HAP-1 (cell line): ENCODE measurements at places on chromosomes 3 and 15.

GRCh38 chr3:100682854-100683760 lies 26.2 kb upstream of the TFG start:
- no peak for DNase-seq

- DNase-seq: no peak
These were observed 42.2 kb downstream of the CMSS1 start for GRCh38 chr3:99859825-99860224.

- DNase-seq: no peak
These were observed 13.2 kb upstream of the SLC7A14 start for GRCh38 chr3:170599091-170599490.

DNA sequence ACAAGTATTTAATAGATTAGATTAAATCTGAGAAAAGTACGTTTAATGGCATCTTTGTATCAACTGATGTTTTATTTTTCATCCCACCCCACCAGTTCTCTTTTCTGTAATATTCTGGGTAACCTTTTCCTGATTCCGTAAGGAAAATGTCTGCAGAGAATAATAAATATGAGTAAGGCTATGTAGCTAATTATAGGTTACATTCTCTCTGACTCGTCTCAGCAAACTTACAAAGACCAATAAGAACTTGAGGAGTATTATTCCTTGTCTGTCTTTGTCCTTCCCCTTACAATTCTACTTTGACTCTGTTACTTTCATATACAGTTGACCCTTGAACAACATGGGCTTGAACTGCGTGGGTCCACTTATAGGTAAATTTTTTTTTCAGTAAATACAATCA lies 12.1 kb downstream of the SNAP23 start:
- no peak for DNase-seq

GRCh38 chr3:191721390-191721861 lies 260.5 kb downstream of the PYDC2 start:
- DNase-seq: no peak

GRCh38 chr3:71754610-71755253 lies 1.1 kb downstream of the GPR27 start:
- no peak for DNase-seq
